ENCODE measurements at places on chromosomes 13 and 19. TPM values are rescaled to one million over a fixed set of nuclear protein-coding genes. Genes with fewer than 3 reads are reported as not detected.

DNA sequence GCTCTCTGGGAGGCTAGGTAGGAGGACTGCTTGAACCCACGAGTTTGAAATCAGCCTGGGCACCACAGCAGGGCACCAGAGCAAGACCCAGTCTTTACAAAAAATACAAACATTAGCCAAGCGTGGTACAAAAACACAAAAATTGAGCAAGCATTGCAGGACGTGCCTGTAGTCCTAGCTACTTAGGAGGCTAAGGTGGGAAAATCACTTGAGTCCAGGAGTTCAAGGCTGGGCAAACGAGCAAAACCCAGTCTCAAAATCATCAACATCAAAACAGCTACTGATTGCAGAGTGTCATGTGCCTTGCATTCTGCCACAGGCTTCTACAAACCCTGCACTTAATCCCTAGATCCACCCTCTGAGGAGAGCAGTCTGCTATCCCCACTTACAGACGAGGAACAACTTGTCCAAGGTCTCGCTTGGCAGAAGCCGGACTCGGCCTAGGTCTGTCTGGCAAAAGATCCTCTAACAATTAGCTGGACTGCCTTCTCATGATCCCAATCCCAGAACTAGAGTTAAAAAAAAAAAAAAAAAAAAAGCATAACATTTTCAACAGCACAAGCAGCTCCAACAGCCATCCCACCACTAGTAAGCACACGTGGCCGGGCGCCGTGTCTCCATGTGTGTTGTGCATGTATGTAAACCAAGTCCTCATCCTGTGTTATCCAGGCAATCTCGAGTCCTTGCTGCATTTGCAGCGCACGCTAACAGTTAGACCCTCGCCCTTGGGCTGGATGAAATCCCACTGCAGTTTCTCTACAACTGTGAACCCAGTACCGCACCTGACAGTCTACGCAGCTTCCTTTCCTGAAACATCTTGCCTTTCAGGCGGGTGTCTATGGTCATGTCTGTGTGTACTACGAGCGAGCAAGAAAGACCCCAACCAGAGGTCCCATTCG lies 2.0 kb downstream of the PPP6R1 start:
- no peak for DNase-seq

DNA sequence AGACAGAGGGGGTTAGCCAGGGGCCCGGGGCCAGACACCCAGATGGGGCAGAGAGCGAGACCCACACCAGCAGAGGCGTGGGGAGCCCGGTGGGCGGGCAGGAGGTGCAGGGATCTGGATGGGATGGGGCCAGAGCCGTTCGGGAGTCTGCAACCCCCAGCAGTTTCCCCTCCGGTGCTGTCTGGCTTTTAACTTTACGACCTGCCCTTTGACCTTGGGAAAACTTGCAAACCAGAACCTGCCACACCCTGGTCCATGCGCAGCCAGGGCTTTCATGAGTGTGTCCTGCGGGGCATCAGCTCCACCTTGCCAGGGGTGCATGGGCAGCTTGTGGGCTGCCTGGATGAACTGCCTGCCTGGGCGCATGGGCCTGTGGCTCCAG lies 9.8 kb downstream of the JOSD2 start:
- DNase-seq = no peak

- DNase-seq = no peak
Observed at GRCh38 chr13:90797335-90797734, 550.2 kb upstream of the MIR17HG start.

GRCh38 chr13:99688776-99689175 lies 187.5 kb downstream of the TM9SF2 start:
- no peak for DNase-seq

GRCh38 chr13:48892053-48892687 lies 83.5 kb upstream of the FNDC3A start:
- no peak for DNase-seq

DNA sequence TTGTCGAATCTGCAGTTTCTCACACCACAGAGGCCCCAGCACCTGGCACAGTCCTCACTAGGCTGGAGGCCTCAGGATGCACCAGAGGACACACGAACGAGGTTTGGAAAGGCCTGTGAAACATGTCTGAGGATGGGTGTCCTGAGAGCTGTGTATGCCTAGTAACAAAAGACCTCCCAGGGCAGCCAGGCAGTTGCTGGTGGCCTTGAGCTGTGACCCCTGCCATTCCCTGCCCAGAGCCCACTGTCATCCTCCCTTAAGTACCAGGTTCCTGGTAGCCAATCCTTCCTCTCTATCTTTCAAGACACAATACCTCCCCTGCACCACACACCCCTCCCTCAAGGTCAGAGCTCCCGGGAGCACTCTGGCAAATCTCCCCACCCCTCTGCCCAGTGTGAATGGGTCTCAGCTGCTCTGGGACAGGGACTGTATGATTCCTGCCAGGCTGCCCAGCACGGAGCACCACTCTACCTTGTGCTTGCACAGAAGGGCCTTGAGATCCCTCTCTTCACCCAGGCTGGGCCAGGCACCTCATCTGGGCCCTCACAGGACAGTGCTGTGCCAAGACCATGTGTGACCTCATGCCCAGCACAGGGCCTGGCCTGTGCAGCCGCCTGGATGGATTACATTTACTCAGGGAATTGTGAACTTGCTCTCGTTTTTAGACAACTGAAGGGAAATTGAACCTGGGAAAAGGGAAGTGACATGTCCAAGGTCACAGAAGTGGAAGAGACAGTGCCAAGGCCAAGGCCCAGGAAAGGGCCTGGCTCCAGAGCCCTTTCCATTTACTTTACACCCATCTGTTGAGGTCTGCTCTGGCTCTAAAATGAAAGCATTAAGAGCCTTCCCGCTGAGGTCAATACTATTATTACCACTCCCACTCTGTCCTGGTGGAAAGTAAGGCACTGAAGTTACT lies 2.2 kb downstream of the ZNF787 start:
- DNase-seq = no peak

- no peak for DNase-seq
Observed at GRCh38 chr19:7866399-7867091, 7.6 kb downstream of the PRR36 start.

DNA sequence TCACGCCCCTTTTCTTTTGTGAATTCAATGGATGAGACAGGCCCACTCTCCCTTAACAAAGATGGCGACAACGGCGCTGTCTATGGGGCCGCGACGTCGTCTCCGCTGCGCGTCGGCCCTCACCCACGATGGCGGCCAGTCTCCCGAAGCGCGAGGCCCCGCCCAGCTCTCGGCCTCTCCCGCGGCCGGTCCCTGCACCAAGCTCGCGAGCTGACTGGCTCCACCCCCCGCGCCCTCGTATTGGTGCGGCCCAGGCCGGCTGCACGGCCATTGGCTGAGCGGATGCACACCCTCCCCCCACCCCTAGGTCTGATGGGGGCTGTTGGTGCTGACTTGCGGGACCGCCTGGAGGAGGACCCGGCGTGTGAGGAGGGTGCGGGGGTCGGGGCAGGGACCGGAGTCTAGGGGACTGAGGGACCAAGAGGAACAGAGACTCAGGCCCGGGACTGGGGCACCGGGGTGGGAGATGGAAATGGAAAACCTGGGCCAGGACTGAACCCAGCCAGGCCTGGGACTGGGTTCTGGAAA lies 4.8 kb downstream of the SPHK2 start:
- DNase-seq = peak; percentile 99

- no peak for DNase-seq
Observed at GRCh38 chr19:1450735-1451731, 1.1 kb downstream of the APC2 start.

OR7C1 gene
- not detected for total RNA-seq

ZNF567 gene
- 3.8 TPM for total RNA-seq

C5AR1 gene
- 13.4 TPM for total RNA-seq

CADM4 gene
- 10.1 TPM for total RNA-seq

FAM124A gene
- total RNA-seq = 5.9 TPM

LILRA1 gene
- total RNA-seq = 0.86 TPM

Measured in left cardiac atrium (tissue), 4 donors.